ENCODE measurements at places on chromosomes 3 and 15.

GRCh38 chr3:141373768-141374526 is 5.6 kb downstream of the ZBTB38 start:
- DNase-seq = no peak

- DNase-seq = no peak
Observed at GRCh38 chr15:95265419-95265997, 1034.1 kb downstream of the MCTP2 start.

- no peak for DNase-seq
Observed at GRCh38 chr3:184498986-184499606, 62.5 kb upstream of the EPHB3 start.

- DNase-seq = no peak
Observed at GRCh38 chr15:48149858-48150257, 28.2 kb downstream of the MYEF2 start.

DNA sequence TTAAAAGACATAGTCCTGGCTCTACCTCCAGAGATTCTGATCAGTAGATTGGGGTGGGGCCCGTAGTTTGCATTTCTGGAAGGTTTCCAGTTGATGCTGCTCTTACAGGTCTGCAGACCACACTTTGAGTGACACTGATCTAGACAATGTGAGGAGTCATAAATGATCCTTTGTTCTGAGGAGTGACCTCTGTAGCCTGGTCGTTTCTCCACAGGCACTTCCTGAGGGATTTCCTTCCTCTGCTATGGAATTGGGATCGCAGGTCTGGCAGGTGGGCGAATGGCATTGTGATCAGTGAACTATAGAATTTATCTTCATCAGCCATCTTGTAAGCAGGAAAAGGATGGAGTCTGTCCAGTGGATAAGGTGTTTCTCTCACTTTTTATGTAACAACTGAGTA is 5.5 kb downstream of the GFM1 start:
- no peak for DNase-seq

All from urinary bladder (tissue), 4 donors.